Right kidney (tissue), 9 donors: ENCODE measurements at places on chromosomes 16 and 17.
A peak's percentile ranks its signal among the peaks of the same experiment; 100 is the strongest.

GRCh38 chr17:13351046-13351445 is 250.7 kb downstream of the HS3ST3A1 start:
- no peak for DNase-seq

DNA sequence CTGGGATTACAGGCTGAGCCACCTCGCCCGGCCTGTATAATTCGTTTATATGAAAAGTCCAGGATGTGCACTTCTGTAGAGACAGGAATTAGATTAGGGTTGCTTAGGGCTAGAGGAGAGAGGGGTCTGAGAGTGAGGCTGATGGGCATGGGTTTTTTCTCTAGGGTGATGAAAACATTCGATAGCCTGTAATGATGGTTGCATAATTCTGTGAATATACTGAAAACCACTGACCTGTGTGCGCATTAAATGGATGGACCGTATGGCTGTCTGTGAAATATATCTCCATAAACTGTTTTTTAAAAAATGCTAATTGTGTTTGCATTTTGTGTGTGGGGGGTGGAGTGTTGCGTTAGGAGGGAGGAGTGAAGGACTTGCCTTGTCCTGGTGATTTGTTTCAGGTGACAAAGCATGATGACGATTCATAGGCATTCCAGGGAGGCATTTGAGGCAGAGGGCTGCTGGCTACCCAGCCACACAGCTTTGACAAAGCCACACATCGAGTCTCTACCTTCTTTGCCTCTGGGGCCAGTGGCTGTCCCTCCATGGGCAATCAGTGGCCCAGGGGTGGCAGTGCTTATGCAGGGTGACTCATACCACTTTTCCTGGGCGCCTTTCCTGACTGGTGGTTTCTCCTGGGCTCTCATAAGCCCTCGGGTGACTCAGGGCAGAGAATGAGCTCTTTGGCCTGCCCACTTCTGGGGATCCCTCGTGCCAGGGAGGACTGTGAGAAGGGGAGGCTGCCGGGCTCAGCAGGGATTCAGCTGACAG is 148.5 kb upstream of the WSCD1 start:
- DNase-seq, result no peak

GRCh38 chr17:3818786-3819185 is 17.8 kb upstream of the ITGAE start:
- DNase-seq, result no peak

- DNase-seq, result no peak
Observed at GRCh38 chr17:51745993-51746392, 412.5 kb downstream of the CA10 start.

- DNase-seq, result no peak
Observed at GRCh38 chr17:48835971-48836370, 5.1 kb downstream of the CALCOCO2 start.

DNA sequence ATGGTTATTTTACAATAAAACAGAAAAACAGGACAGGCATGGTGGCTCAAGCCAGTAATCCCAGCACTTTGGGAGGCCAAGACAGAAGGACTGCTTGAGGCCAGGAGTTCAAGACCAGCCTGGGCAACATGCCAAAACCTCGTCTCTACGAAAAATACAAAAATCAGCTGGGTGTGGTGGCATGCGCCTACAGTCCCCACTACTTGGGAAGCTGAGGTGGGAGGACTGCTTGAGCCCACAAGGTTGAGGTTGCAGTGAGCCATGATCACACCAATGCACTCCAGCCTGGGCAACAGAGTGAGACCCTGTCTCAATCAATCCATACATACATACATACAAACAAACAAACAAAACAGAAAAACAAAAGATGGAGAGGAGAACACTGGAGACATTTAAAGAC is 45.6 kb downstream of the USP31 start:
- no peak for DNase-seq

DNA sequence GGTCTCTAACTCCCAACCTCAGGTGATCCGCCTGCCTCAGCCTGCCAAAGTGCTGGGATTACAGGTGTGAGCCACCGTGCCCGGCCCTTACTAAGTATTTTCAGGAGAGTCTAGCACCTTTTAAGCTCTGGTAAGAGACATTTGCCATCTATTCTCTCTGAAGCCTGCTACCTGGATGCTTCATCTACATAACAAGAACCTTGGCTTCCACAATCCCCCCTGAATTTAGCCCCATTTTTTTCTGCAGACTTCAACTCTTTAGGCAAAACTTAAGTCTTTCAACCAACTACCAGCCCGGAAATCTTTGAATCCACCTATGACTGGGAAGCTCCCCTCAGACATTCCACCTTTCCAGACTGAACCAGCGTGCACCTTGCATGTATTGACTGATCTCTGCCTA is 14.0 kb upstream of the UBE2I start:
- DNase-seq, result no peak

DNA sequence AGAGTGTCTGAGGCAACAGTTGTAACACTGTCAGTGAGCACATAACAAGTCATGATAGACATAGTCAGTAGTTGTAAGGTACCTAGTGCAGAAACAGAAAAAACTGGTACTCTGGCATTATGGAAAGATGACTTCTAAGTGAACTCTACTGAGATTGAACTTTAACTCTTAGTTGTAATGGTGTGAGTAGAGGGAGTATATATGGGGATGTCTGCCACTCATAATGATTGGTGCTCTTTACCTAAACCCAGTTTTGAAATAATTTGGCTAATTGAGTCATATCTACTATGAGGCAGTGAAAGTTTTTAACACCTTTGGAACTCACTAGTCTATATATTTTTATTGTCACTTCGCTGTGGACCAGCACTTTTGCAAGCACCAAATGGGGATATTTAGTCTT is 6.6 kb downstream of the NLK start:
- no peak for DNase-seq

DNA sequence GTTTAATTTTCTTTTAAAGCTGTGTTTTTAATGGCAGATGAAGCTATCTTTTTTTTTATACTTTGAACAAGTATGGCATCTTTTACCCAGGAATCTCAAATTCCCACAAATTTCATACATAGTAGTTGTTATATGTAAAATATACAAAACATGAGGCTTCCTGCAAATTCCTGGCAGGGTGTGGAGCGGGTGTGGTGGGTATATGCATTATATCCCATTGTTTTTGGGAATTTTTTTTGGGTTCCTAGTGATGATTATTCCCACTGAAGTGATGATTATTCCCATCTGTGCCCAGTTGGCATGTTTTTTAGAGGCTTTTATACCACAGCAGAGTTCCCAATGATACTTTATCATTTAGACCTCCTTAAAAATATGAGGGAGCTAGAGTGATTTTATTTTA is 320.4 kb downstream of the ZFHX3 start:
- DNase-seq, result no peak

DNA sequence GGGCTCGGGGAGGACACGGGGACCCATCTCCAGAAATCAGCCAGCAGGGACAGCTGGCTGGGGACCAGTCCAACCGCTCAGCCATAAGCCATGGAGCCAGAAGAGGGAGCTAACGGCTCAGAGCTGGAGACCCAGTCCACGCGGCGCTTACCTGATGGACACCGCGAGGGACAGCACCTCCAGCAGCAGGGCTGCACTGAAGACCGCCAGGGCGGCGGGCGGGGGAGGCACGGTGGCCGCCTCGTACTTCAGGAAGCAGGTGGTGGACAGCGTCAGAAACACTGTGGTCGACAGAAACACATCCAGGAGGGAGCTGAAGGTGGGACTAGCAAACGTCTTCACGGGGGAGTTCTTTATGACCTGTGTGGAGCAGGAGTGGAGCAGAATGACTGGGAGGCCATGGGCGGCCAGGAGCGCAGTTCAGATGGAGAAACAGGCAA is 102.6 kb upstream of the CREBBP start:
- DNase-seq, result peak; percentile 64

DNA sequence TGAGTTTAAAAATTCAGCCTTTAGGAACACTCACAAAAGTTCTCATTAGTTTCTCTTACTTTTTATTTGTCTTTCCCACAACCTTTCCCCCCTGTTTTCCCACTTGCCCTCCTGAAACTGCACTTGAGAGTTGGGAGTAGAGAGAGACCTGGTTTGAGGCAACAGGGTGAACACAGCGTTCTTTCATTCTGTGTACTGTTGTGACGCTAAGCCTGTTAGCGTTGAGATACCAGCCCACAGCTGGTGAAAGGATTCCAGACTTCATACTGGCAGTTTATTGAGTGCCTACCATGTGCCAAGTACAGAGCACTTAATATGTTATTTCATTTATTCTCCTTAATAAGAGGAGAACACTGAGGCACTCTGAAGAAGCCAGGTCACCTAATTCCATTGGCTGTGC is 10.3 kb downstream of the TNRC6C start:
- no peak for DNase-seq

GRCh38 chr17:78219396-78220150 is 5.5 kb downstream of the BIRC5 start:
- no peak for DNase-seq

- DNase-seq, result no peak
Observed at GRCh38 chr16:53704445-53704813, 473 bp downstream of the FTO start.

GRCh38 chr16:87209808-87210512 is 107.2 kb downstream of the C16orf95 start:
- DNase-seq, result no peak

- DNase-seq, result peak; percentile 56
Observed at GRCh38 chr16:11914210-11915113, 1.3 kb downstream of the GSPT1 start.

DNA sequence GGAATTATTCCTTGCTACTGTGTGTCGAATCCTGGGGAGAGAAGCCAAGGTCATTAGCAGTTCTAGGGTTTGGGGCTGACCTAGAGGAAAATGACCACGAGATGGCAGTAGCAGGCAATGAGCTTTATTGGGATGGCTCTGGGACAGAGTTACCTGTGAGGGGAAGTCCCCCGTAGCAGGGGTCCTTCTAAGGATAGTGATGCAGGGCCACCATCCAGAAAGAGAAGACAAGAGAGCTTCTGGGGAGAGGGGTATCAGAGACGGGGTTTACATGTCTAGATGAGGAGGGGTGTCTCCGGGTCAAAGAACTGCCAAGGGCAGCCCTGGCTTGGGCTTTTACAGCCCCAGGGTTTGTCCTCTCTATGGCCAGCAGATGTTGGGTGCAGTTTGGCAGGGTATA is 6.4 kb upstream of the GGT6 start:
- DNase-seq, result peak; percentile 69
